A549 treated with Mapracorat at 1 μM for 4 hours (cell line): ENCODE measurements at places on chromosomes 3 and 15. TPM values are rescaled to one million over a fixed set of nuclear protein-coding genes. Genes with fewer than 3 reads are reported as not detected.

Gene CYP19A1
- total RNA-seq = 0.15 to 0.52 TPM (median 0.30 TPM) in 5 replicates

Gene CADPS
- total RNA-seq = not detected in 5 replicates

Gene FAM240A
- not detected in 5 replicates for total RNA-seq

Gene SPRED1
- total RNA-seq = 6.3 to 9.1 TPM (median 7.6 TPM) in 5 replicates

Gene SLC24A5
- not detected in 5 replicates for total RNA-seq

Gene MORC1
- total RNA-seq = not detected in 5 replicates

Gene DNAH12
- total RNA-seq = 0.02 to 0.09 TPM (median 0.03 TPM) in 4 of 5 replicates, not detected in the other

Gene SLC12A8
- total RNA-seq = 0.98 to 1.3 TPM (median 1.2 TPM) in 5 replicates

Gene PDCD10
- 51.2 to 66.0 TPM (median 53.6 TPM) in 5 replicates for total RNA-seq

Gene XCR1
- not detected in 5 replicates for total RNA-seq

Gene SRGAP3
- 0.67 to 1.4 TPM (median 0.82 TPM) in 5 replicates for total RNA-seq

Gene CLEC3B
- total RNA-seq = 0.27 TPM in 1 of 5 replicates, not detected in the others

Gene SCAANT1
- 1.7 TPM in 1 of 5 replicates, not detected in the others for total RNA-seq
